Pulmonary artery endothelial cell (primary cell): ENCODE measurements at places on chromosomes 1 and 21.
A peak's percentile ranks its signal among the peaks of the same experiment; 100 is the strongest.

DNA sequence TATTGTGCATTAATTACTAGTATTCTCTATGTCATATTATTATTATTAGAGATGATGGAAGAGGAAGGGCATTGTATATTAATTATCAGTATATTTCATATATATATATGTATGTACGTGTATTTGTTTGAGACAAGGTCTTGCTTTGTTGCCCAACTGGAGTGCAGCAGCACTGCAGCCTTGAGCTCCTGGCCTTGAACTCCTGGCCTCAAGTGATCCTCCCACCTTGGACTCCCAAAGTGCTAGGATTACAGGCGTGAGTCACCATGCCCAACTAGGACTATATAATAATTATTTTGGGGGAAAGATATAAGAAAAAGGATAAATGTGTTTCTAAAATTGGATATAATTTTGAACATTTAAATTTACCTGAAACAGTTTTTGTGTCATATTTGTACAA, 63.2 kb upstream of the USP24 start:
- DNase-seq = no peak

DNA sequence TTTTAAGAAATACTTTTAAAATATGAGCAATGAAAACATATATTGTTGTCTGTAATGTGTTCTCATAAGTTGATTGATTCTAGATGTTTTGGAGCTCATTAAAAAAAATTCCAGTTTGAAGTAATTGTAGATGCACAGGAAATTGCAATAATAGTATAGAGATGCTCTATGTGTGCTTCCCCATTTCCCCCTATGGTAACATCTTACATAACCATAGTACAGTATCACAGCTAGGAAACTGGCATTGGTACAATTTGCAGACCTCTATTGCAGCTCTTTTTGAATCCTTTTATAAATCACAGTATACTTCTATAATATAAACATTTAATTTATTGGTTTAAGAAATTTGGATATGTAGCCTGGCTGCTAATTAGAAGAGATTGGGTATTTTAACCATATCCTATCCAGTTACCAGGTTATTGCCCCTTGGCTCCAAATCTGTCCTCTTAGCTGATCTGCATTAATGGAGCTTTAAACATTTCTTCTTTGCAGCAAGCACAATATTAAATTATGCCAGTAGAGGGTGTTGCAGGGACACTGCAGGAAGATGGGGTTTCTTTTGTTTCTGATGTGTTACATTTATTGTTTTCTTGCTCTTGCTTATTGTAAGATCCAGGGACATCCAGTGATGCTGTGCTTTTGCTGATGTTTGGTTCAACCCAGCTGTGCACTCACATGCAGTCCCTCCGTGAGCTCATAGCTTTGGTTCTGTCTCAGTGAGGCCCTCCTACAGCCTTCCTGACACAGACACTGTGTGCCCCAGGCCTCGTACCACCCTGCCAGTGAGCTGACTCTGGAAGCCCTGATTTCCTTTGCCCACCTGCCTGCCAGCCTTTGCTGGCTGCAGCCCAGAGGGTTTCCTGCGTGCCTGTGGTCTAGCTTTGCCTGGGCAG, 103.3 kb downstream of the RABGAP1L start:
- peak; percentile 7 for DNase-seq

- peak; percentile 29 for DNase-seq
These were observed 221.0 kb upstream of the CSF3R start for GRCh38 chr1:36703526-36704208.

GRCh38 chr1:88237058-88237457, 447.0 kb upstream of the PKN2 start:
- no peak for DNase-seq

DNA sequence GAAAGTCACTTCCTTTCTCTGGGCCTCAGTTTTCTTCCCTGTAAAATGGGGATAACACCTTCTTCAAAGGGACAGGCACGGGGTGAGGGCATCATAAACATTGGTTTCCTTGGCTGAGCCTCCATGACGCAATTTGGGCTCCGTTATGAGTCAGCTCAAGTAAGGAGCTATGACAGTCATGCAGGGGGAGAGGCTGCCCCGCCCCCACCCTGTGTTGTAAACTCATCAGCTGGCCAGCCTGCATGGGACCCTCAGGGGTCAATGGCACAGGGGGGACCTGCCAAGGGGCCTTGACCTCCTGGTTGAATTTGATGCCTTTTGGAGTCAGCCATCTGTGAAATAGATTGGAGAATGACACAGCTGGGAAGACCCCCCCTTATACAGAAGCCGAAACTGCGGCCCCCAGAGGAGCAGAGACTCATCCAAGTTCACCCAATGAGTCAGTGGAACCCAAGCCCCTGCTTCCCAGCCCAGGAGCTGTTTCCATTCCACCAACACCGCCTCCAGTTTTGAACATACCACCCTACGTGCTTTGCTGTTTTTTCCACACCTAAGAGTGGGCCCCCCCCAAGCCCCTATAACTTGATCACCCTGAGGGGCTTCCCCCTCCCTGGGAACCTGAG, 36.8 kb upstream of the RUNX3 start:
- DNase-seq = no peak
